ENCODE measurements at places on chromosomes 2 and 18.

- no peak for DNase-seq
Measured at GRCh38 chr2:138037090-138037489, 72.8 kb downstream of the HNMT start.

GRCh38 chr2:209556354-209556961 is 132.6 kb downstream of the MAP2 start:
- DNase-seq: peak; percentile 74

GRCh38 chr2:178377046-178377445 is 73.9 kb downstream of the PRKRA start:
- DNase-seq: no peak

GRCh38 chr2:71512386-71512785 is 59.0 kb downstream of the DYSF start:
- no peak for DNase-seq

DNA sequence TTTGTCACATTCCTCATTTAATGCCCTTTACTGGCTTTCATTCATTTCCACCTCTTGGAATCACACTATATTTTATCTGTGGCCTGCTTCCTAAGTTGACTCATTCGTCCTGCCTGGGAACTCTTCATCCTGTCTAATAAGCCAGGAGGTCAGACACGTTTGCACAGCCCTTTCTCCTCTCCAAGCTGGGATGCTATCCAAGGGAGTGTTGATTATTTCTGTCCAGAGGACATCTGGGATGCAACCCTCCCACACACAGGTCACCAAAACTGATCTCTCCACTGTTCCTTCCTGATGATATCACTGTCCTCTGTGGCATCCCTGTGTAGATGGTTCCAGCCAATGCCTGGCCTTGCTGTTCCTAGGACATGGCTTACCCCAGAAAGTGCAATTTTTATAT is 79.8 kb upstream of the NOSTRIN start:
- DNase-seq: no peak

DNA sequence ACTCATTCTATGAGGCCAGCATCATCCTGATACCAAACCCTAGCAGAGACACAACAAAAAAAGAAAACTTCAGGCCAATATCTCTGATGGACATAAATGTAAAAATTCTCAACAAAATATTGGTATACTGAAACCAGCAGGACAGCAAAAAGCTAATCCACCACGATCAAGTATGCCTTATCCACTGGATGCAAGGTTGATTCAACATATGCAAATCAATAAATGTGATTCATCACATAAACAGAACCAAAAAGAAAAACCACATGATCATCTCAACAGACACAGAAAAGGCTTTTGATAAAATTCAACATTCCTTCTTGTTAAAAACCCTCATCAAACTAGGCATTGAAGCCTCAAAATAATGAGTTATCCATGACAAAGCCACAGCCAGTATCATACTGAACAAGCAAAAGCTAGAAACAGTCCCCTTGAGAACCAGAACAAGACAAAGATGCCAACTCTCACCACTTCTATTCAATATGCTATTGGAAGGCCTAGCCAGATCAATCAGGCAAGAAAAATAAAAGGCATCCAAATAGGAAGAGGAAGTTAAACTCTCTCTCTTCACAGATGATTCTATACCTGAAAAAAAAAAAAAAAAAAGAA is 45.3 kb downstream of the RTTN start:
- no peak for DNase-seq

- peak; percentile 65 for DNase-seq
Measured at GRCh38 chr2:235669983-235670962, 176.4 kb downstream of the AGAP1 start.

GRCh38 chr2:30456106-30456505 is 9.1 kb downstream of the LCLAT1 start:
- no peak for DNase-seq

GRCh38 chr2:64825831-64826491 is 163.2 kb upstream of the SLC1A4 start:
- no peak for DNase-seq

DNA sequence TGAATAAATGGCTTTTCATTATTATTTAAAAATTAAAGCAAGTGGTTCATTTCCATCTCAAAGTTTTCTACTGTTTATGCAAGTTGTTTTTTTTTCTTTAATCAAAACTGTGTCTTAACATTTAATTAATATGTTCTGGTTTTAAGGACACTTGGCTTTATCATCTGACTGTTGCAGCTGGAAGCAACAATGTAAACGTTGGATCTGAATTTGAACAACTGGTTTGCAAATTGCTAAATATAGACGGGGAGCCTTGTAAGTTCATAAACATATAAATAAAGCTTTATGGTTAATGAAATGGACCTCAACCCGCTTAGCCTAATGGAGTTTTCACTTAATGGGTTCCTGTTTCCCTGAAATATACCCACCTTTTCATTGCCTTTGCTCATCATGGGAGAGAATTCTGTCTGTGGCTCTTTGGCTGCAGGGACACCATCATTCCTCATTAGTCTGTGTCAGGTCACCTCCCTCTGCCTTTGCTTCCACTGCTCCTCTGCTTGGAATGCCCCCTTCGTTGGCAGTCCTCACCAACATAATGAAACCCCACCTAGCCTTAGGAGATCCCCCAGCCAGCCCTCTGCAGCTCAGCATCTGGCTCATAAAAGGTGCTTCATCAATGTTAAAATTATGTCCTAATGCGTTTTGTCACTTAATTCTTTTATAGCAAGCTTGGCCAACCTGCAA is 44.2 kb upstream of the DYNC2LI1 start:
- DNase-seq: no peak

- DNase-seq: peak; percentile 92
Measured at GRCh38 chr2:132415915-132416722, 486 bp upstream of the GPR39 start.

DNA sequence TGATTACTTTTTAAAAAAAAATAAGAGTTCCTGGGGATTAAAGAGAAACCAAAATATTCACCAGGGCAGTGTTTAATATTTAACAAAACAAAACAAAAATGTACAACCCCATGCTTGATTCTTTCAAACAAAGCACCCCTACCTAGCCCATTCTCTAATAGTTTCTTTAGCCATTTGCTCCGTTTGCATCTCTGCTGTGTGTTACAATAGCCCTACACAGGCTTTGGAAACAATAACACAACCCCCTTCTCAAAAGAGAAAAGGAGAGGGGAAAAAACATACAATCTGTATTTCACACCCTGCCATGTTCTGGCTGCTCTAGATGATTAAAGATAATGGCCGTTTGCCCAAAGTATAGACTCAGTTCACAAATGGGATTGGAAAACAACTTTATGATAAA is 302.9 kb downstream of the CPS1 start:
- DNase-seq: no peak

DNA sequence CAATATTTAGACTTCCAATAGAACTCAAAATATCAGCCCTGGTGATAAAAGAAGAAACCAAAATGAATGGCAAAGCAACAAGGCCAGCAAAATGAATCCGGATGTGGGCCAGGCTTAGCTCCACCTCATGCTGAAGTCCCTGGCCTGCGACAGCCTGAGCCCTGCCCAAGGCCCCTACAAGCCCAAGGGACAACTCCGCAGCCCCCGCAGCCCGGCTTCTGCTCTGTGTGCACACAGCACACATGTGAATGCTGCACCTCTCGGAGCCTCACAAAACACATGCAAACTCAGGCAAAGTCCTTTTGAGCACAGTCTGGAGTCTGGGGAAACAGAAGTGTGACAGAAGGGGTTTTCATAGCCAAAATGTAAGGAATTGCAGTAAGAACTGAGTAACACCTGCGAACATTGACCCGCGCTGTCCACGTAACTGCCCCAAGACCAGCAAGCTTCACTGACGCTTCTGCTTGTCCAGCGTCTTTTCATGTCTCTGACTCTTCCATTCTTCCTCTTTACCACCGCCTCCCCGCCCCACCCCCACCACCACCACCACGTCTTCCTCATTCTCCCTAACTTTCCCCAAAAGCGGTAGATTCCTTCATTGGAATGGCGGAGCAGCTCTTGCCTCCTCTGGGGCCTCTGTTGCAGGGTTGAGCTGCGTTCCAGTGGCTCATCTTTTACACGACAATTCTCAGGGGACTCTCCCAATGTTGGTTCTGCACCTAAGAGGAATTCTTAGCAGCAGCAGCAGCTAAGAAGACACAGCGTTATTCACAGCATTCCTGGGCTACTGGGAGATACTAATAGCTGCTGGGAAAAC is 136.4 kb upstream of the COPS8 start:
- no peak for DNase-seq

GRCh38 chr2:167637741-167638140 is 609.7 kb downstream of the STK39 start:
- peak; percentile 77 for DNase-seq

GRCh38 chr2:200382874-200383273 is 76.4 kb downstream of the SPATS2L start:
- no peak for DNase-seq

- DNase-seq: peak; percentile 71
Measured at GRCh38 chr2:59184276-59185020, 943.3 kb upstream of the FANCL start.

GRCh38 chr2:224213396-224213795 is 174.3 kb upstream of the SERPINE2 start:
- no peak for DNase-seq

GRCh38 chr18:75244351-75245313 is 34.0 kb downstream of the TSHZ1 start:
- peak; percentile 54 for DNase-seq

DNA sequence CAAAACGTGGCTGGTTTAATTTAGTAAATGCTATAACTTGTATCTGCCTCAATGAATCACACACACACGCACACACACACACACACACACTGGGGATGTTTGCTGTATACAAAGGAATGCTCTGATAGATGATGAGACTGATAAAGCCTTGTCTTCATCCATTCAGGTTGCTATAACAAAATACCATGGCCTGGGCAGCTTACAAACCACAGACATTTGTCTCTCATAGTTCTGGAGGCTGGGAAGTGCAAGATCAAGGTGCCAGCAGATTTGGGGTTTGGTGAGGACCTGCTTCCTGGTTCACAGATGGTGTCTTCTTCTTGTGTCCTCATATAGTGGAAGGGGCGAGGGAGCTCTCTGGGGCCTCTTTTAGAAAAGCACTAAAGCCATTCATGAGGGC is 149.5 kb upstream of the HDAC4 start:
- no peak for DNase-seq
